Epithelial cell of proximal tubule (primary cell): ENCODE measurements at places on chromosomes 7 and 10.

DNA sequence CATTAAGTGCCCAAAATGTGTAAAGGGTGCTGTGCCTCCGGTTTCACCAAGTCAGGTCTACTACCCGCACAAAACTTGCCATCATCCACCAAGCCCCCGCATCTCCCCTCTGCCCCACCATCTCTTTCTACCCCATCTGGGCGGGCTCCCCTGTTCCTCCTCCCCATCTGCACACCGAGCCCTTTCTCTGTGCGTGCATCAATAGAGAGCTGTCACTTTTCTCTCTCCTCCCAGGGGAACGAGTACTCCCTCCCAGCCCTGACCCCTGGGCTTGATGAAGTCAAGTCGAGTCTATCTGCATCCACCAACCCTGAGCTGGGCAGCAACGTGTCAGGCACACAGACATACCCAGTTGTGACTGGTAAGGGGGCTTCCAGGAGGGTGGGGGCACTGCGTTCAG is 63.5 kb downstream of the PAX2 start:
- DNase-seq = no peak

DNA sequence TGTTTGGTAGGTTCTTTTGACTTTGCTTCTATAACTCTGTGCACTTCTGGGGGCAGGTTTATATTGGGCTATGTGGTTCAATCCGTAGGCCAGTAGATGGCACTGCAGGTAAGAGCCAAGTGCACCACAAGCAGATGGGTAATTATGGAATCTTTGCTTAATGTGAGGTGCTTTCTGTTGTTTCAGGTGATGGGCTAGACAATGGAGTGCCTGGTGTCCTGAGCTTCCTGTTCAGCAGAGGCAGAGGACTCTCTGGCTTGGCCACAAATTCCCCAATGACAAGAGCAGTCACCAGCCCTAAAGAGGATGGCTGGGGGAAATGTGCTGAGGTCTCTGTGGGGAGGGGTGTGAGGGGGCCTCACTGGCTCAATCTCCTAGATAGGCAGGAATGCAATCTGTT is 455.0 kb downstream of the CCSER2 start:
- DNase-seq = no peak

- no peak for DNase-seq
These were observed 75.8 kb upstream of the MRLN start for GRCh38 chr10:59829024-59829423.

DNA sequence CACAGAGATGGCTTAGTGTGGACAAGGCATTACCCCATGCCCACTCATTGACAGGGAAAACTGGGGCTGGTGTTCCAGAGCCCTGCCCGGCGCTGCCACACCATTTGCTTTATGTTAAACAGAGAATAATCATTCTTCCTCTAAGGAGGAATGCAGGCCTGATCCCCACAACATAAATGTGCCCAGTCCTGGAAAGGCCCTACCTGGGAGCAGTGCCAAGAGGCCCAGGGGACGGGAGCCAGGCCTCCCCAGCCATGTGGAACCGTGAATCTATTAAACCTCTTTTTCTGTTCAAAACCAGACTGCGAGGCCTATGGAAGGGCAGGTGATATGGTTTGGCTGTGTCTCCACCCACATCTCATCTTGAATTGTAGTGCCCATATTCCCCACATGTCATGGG is 264.1 kb downstream of the GRID1 start:
- no peak for DNase-seq

- DNase-seq = no peak
These were observed 42.3 kb upstream of the PSAP start for GRCh38 chr10:71893258-71893815.

DNA sequence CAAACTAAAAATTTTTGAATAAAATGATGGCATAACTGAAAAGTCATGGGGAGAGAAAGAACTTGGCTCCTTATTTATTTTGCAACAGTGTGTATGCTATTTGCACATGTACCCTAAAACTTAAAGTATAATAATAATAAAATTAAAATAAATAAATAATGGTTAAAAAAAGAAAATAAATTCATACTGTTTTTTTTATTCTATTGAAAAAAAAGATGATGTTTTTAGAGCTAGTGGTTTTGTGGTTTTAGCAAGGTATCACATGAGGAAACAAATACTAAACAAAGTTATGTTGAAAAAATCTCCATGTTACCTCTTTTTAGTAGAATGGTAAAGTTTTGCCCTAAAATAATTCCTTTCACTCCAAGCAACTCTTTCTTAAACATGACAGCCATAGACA is 26.2 kb downstream of the TMEM168 start:
- no peak for DNase-seq

DNA sequence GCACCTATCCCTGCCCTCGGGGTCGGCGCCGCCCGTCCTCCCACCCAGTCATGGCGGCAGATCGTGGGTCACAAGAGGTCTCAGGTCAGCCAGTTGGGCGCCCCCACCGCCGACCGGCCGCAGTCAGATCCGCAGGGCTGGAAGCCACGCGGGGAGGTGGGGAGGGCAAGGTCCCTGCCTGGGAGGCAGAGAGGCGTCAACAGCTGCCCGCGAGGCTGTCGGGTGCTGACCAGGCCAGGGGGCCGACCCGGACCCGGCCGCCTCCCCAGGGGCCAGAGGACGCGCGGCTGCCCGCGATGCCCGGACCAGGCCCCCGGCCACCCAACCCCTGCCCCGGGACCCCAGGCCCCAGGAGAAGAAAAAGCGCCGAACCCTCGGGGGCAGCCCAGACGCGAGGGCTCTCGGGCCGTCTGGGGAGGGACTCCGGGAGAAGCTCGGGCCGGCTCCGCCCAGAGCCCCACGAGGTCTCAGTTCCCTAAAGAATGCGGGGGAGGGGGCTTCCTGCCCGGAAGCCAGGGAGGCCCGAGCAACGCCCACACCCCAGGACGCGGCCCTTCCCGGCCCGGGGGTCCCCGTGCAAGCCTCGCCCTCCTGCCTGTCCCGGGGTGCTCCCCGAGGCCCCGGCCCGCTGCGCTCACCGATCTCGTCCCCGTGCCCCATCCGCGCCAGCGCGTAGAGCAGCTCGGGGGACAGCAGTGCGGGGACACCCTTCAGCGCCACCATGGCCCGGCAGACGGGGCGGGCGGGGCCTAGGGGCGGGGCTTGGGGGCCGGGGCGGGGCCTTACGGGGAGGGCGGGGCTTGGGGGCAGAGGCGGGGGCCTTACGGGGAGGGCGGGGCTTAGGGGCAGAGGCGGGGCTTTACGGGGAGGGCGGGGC is at the start of gene FUOM:
Gene FUOM, minus strand, starts transcription at position 735 of the 877 bp plus-strand sequence. Its CDS starts 12 bp downstream, at position 723.
- DNase-seq = no peak

DNA sequence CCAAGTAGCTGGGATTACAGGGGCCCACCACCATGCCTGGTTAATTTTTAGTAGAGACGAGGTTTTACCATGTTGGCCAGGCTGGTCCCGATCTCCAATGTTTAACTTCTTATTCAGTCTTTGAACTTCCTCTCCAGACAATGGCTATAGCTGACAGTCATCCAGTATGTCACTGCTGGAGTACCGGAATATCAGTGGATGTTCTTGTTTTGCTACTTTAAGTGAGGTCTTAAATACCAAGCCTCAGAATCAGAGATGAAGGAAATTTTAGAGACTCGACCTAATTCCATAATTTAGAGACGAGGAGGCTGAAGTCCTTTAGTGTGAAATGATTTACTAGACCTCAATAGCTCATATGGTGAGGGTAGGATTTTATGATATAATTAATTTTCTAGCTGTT is 294.8 kb upstream of the KLF6 start:
- no peak for DNase-seq

GRCh38 chr10:17003151-17003550 is 126.5 kb downstream of the CUBN start:
- no peak for DNase-seq

GRCh38 chr7:101235050-101235449 is 2.6 kb downstream of the CLDN15 start:
- DNase-seq = no peak

- DNase-seq = no peak
These were observed 7.8 kb upstream of the EIF4EBP2 start for GRCh38 chr10:70396140-70396539.

- no peak for DNase-seq
These were observed 43.7 kb downstream of the CPVL start for GRCh38 chr7:29102558-29103151.

DNA sequence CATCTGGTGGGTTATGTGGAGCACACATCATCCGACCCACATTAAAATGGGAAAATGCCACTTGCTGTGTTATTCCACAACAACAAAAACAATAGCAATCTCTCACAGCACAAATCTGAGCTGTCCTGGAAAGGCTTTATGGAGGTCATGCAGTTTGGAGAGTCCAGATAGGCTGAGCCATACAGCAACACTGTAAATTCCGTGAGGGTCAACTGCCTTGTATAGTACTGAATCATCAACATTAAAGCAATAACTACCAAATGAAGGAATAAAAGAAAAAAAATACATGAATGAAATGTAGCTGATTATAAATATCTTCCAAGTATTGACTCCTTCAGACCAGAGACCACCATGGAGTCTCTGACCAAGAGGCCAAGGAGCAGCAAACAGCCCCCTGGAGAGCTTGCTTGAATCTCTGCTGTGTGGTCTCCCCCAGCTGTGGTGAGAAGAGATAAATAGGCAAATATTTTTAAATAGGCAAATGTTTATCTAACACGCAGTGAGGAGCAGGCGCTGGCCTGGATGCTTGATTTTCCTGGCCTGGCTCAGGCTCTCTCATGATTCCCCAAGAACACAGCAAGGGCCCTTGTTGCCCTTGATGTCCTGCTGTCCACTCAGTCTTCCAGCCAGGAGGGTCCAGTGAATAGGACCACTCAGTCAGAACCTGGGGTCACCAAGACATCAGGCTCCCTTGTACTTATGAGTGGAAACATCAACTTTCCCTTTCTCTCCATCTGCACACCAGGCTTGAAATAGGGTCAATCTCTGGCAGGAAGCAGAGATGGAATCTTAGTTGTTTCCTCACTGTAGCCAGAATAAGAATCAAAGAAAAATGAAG is 1021.3 kb downstream of the XPNPEP1 start:
- DNase-seq = no peak

- DNase-seq = no peak
These were observed 70.1 kb upstream of the ARHGAP21 start for GRCh38 chr10:24793648-24794379.

- DNase-seq = no peak
These were observed 492.5 kb upstream of the AKR1E2 start for GRCh38 chr10:4333459-4333894.
